ENCODE measurements at places on chromosomes 5 and 9.

DNA sequence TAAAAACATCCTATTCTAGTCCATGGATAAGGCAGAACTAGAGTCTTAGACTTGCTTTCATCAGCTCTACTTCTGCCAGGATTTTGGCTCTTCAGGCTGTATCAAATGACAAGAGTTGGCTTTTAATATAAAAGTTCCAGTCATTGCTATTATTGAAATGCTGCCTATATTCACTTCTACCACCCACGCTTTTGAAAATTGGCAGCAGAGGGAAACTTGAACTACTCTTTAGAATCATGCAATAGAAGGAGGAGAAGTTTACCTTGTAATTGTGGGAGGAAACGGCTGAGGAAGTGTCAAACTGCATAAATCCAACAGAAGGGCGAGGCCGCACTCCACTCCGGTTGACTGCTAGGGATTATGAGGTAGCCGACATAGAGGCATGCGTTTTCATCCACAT lies 122.6 kb upstream of the BASP1 start:
- no peak for DNase-seq

DNA sequence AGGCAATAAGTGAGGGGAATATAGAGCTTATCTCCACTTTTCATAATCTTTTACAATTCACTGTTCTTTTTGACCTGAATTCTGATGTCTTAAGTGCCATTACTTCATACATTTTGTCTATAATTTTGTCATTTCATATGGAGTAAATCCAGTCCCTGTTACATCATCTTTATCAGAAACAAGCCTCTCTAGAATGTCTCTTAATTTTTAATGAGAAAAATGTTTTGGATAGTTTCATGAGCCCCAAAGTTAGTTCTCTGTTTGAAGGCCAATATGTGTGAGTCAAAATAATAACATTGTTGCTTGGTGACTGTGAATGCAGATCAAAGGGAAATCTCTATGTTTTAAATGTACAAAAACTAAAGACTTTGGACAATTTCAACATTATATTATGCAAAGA lies 329.6 kb upstream of the ARRDC3 start:
- DNase-seq = no peak

GRCh38 chr9:92724528-92725265 lies 39.9 kb downstream of the BICD2 start:
- no peak for DNase-seq

DNA sequence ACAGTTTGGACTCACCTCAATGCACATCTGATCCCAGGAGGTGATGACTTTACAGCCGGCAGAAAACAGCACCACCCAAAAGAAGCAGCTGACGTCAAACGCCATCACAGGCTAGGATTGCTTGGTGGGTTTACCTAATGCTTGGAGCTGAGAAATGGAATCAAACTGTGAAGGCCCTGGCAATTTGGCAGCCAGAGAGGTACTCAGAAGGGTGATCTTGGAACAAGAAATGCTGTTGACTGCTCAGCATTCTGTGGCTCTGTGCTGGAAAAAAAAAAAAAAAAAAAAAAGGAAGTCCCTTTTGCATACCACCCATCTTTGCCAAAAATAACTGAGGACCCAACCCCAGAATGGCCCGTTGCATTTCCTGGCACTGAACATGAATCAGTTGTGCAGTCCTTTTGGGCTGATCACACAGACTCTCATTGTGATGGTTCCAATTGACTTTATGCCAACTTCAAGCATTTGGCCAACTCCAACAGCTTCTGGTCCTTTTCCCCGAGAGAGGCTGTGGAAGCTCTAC lies at the start of gene CD180:
TSS of gene CD180 (minus strand) at position 263 of the 523 bp plus-strand sequence. CDS start at position 105, 158 bp downstream.
- DNase-seq = no peak

GRCh38 chr5:10576121-10576789 lies 12.4 kb downstream of the ANKRD33B start:
- no peak for DNase-seq

- DNase-seq = no peak
Measured at GRCh38 chr5:31639481-31640411, 815 bp downstream of the PDZD2 start.

GRCh38 chr5:132765311-132766019 lies 11.6 kb downstream of the SEPTIN8 start:
- no peak for DNase-seq

DNA sequence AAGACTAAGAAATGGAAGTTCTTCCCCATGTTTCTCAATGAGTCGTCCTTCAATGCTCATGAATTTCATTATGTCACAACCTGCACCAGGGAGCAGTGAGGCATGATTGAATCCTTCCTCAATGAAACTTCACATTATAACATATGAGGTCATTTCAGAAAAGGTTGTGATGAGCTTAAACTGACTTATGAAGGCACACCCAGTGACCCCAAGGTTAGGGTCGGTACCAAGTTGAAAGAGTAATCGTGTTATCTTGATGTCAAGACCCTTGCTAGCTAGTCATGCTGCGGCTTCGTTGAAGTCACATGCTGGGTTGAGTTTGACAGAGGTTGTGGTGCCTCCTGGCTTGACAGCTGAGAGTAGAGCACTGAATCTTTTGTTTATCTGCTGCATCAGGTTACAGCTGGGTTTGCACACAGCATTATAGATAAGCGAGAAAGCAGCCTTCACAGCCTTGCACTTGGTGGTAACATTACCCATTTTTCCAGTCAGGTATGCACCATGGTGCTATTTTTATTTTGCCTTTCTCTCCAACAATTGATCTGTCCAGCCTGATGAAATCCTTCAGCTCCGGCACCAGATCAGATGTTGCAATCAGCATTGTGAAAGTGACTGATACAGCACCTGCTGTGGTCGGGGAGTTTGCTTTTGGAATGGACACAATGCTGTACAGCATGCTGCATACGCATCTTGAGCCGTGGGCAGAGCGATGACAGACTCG lies 133.2 kb downstream of the ERCC6L2 start:
- DNase-seq = no peak

All from activated T-helper 1 cell treated with Interleukin-2 at 50 U/mL for 16 hours (primary cell).